Stimulated activated CD8-positive, alpha-beta memory T cell treated with anti-CD3 and anti-CD28 coated beads, Interleukin-4, amount 100 ng/mL, for 4 hours (primary cell): ENCODE measurements at places on chromosomes 6 and 20.

GRCh38 chr6:158654498-158654897 is 4.6 kb downstream of the SYTL3 start:
- no peak for DNase-seq

GRCh38 chr6:161366301-161366923 is 92.6 kb upstream of the AGPAT4 start:
- DNase-seq: no peak

GRCh38 chr6:106799031-106799894 is 169.9 kb downstream of the QRSL1 start:
- no peak for DNase-seq

DNA sequence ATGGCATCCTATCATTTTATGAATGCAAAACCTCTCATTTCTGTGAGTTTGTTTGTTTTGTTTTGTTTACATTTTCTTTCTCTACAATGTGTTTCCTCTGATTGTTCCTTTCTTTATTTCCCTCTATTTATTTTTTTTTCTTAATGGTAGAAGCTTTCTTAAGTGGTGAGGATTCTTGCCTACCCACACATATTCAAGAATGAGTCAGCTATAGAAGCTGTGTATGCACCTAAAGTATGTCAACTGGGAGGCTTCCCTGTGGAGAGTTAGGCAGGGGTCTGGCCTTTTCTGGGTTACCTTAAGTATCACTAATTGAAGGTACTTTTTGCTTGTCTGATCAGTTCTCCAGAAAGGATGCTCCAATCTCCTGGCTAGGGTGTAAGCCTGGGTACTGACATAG is 354.0 kb downstream of the ESR1 start:
- DNase-seq: no peak
